Endothelial cell of umbilical vein (primary cell): ENCODE measurements at places on chromosomes 1 and 21. TPM values are rescaled to one million over a fixed set of nuclear protein-coding genes. Genes with fewer than 3 reads are reported as not detected.

GRCh38 chr1:244614113-244614836 lies 38.7 kb upstream of the DESI2 start:
- no peak for DNase-seq
- no peaks in the 10 kb centered on the region for H3K27me3 ChIP-seq
- no peak overlapping the region for H3K4me3 ChIP-seq
- H3K27ac ChIP-seq: no peak overlapping the region

- no peak overlapping the region for H3K4me3 ChIP-seq
- H3K4me1 ChIP-seq: no peaks in the 10 kb centered on the region
- no peaks in the 10 kb centered on the region for H3K36me3 ChIP-seq
- no peak for DNase-seq
- H3K27me3 ChIP-seq: no peaks in the 10 kb centered on the region
These were observed 53.3 kb downstream of the GATAD2B start for GRCh38 chr1:153869486-153869885.

GRCh38 chr1:174169342-174169741 lies 10.0 kb downstream of the RABGAP1L start:
- no peaks in the 10 kb centered on the region for H3K27me3 ChIP-seq
- H3K4me1 ChIP-seq: no peaks in the 10 kb centered on the region
- no peak for DNase-seq

The KIF26B gene
- total RNA-seq: 0.25 and 0.49 TPM in 2 replicates

The ASAP3 gene
- 14.2 and 15.5 TPM in 2 replicates for total RNA-seq
